Naive thymus-derived CD4-positive, alpha-beta T cell (primary cell): ENCODE measurements at places on chromosomes 6 and 20. TPM values are rescaled to one million over a fixed set of nuclear protein-coding genes. Genes with fewer than 3 reads are reported as not detected.
A peak's percentile ranks its signal among the peaks of the same experiment; 100 is the strongest.

The TUBB gene
- 243 TPM for total RNA-seq

The B3GAT2 gene
- total RNA-seq = not detected

- DNase-seq = no peak
These were observed 217.0 kb upstream of the CST7 start for GRCh38 chr20:24732076-24732475.

- peak; percentile 6 for DNase-seq
These were observed 26.7 kb downstream of the SAYSD1 start for GRCh38 chr6:39088331-39088730.

DNA sequence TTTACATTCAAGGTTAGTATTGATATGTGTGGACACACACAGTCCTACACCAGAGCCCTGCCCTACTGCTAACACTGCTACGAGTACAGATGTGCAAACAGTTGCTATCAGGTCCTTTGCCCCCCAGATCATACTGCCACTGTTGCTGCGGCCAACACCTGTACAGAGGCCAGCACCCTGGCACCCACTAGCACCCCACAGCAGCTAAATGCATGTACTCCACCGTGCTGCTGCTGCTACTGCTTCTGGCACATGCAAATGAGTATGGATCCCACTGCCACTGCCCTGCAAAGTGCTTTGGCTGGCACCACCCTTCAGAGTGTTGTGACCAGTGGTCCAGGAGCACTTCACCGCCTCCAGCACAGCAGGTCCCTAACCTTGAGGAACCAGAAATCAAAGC lies 621.9 kb downstream of the GRIK2 start:
- DNase-seq = no peak

GRCh38 chr20:50113420-50114224 lies 672 bp upstream of the UBE2V1 start:
- no peak for DNase-seq

- DNase-seq = no peak
These were observed 23.7 kb upstream of the TSHZ2 start for GRCh38 chr20:52948491-52948890.

GRCh38 chr20:58352468-58352867 lies 36.6 kb upstream of the VAPB start:
- no peak for DNase-seq

DNA sequence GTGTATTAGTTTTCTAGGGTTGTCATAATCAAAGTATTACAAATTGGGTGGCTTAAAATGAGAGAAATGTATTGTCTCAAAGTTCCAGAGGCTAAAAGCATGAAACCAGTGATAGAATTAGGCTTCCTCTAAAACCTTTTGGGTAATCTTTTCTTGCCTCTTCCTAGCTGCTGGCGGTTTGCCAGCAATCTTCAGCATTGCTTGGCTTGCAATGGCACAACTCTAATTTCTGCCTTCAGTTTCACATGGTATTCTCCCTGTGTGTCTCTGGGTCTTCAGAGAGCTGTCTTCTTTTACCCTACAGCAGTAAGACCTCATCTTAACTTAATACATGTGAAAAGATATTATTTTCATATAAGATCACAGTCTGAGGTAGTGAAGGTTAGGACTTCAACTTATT lies 479.1 kb upstream of the GJE1 start:
- no peak for DNase-seq
